ENCODE measurements at places on chromosomes 5 and 9.

- no peak for DNase-seq
These were observed 41.3 kb downstream of the FBXO10 start for GRCh38 chr9:37534901-37535300.

DNA sequence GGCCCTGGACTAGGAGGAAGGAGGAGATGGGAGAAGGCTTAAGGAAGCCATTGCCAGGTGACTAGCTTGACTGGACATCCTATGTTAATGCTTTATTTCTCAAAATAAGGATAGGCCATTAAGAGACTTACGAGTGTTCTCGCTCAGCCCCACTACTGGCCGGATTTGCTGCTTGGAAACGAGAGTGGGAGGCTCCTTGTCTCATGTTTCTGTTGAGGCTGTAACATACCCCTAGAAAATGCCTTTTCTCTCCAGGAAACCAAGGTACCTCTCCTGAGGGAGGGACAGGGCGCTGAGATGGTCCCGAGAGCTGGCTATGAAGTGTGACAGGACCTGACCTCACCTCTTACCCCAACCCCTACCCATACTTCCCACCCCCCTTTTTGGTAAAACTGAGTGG, 60.0 kb downstream of the RALGPS1 start:
- DNase-seq: no peak

DNA sequence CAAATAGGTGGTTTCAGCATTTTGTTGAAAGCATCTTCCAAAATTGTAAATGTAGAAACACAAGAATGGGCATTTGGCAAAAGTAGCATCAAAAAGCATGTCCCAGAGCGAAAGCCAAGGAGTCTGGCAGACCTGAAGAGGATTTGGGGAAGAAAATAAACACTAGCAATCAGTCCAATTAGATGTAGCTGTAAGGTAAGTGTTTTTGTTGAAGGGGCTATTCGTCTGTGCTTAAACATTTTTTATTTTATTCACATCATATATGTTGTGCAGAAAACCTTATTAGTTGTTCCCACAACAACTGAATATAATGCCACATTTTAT, 954.1 kb upstream of the COX7C start:
- DNase-seq: no peak

- DNase-seq: no peak
These were observed 48.9 kb upstream of the COL15A1 start for GRCh38 chr9:98894761-98895160.

DNA sequence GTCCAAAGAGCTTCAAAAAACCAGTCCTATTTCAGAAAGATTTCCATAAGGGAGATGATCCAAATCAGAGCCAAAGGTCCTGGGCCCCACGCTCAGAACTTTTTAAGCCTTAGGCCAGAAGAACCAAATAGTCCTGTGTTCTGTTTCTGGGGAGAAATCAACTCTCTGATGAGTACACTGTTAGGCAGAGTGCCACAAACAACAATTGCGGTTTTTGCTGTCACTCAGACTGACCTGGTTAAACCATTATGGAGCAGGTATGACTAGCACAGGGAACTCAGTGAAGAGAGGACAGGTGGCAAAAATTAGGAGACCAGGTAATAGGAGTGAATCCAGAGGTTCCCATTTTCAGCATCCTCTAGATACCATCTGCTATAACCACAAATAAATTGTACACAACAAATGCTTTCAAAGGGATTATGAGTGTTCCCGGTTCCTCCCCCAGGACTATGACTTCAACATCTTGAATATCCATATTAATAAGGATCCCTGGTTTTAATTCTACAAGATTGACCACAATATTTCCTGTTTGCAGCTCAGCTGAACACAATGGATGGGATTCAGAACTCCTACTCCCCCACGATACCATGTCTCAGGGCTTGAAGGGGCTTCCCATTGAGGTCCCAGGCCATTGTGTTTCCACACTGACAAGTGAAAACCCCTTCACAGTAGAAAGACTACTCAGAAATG, 52.1 kb upstream of the FREM1 start:
- DNase-seq: no peak

GRCh38 chr5:14325369-14325768, 182.2 kb downstream of the TRIO start:
- no peak for DNase-seq

DNA sequence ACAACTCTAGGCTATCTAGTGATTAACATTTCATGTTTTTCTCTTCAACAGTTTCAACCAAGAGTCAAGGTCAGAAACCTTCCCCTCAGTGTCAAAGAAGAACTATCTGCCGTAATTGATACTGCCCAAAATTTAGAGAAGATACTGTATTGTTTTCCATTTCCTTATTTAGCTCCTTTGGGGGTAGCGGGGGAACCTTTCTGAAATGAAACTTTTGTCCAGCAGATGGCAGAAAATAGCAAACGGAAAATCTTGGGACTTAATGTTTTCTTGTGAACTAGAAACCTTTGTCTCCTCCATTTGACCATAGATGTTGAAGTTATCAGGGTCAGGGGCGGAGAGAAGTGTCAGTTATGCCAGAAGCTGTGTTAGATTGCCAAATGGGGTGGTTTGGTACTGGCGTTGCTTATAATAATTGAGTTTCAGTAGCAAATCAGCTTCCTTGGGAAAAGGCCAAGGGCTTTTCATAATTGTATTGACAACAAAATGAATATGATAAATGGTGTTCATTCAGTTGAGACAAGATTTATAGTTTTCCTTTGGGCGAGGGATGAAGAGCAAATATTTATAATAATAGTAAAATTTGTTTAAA, 101.7 kb upstream of the TLX3 start:
- DNase-seq: no peak

GRCh38 chr5:100186181-100186580, 349.0 kb upstream of the FAM174A start:
- no peak for DNase-seq

- no peak for DNase-seq
These were observed 398.5 kb upstream of the RPS23 start for GRCh38 chr5:82676661-82677060.

DNA sequence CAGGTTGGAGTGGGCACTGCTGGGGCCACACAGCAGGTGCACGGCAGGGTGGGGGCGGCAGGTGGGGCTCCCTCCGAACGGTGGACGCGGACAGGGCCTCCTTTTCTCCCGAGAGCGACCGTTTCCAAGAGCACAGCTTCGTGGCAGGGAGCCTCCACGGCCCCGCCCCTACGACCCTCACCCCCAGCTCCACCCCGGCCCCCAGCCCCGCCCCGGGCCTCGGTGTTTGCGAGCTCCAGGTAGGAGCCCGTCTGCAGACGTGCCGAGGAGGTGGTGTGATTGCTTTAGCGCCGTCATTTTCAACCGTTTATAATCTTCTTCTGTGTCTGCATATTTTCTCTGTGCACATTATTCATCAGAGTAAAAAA, 8.8 kb downstream of the GRIN1 start:
- DNase-seq: no peak

- no peak for DNase-seq
These were observed 204.1 kb downstream of the SEC61B start for GRCh38 chr9:99425923-99426842.

GRCh38 chr5:14156650-14157492, 13.7 kb downstream of the TRIO start:
- no peak for DNase-seq
